Endodermal cell (in vitro differentiated cells): ENCODE measurements at places on chromosomes 11 and 22. TPM values are rescaled to one million over a fixed set of nuclear protein-coding genes. Genes with fewer than 3 reads are reported as not detected.

The RFPL2 gene
- 1.8 to 2.9 TPM (median 2.1 TPM) in 3 replicates for total RNA-seq

The RIN1 gene
- 1.4 to 2.2 TPM (median 1.5 TPM) in 3 replicates for total RNA-seq

The OR51E2 gene
- not detected in 3 replicates for total RNA-seq

The OVCH2 gene
- 8.2 to 16.0 TPM (median 9.2 TPM) in 3 replicates for total RNA-seq

DNA sequence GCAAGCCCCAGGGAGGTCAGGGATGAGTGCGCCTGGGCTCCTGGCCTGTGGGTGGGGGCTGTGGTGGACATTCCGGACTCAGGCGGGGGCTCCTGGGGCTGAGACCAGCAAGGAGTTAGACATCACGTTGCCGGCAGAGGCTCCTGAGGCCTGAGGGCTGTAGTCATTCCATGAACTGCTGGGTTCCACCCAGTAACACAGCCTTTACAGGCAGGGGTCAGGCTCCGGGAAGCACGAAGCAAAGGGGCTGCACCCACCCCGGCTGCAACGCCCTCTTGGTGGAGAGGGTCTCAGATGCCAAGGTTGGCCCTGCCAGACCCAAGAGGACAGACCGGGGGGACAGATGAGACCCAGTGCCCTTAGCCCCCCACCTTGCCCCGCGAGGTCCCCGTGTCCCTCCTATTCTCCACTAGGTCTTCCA is 9.0 kb downstream of the TNNT3 start:
- H3K27me3 ChIP-seq: no peaks in the 10 kb centered on the region
- no peaks in the 10 kb centered on the region for H3K36me3 ChIP-seq
- no peak for DNase-seq
- no peak overlapping the region for H3K27ac ChIP-seq

DNA sequence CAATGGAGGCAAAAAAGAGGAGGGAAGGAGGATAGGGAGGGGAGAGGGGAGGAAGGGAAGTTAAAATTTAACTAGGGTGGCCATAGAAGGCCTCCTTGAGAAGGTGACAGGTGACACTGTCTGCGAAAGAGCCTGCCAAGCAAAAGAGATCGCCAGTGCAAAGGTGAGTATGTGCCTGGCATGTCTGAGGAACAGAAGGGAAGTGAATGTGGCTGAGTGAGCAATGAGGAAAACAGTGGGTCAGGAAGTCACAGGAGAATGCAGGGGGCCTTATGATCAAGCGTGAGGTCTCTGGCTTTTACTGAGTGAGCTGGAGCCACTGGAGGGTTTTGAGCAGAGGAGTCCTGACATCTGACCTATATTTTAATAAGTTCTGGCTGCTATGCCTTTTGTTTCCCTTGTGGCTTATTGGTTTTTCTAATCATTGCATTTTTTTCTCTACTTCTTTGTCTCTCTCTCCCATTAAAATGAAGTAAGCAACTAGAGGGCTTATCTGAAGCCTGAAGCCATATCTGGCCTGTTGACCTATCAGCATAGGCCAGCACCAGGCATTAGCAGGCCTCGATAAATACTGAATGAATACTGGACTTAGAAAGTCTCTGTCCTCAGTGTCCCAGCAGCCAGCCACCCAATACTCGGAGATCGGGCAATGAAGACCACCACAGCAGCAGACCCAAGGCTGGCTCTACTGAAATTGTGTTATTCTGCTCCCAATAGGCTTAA is 5.6 kb downstream of the AP1B1 start:
- H3K27me3 ChIP-seq: no peaks in the 10 kb centered on the region
- H3K36me3 ChIP-seq: peaks cover 36% of the 10 kb centered on the region
- H3K4me3 ChIP-seq: peak overlapping the region; percentile 64
- H3K4me1 ChIP-seq: peaks cover 15% of the 10 kb centered on the region
- DNase-seq: no peak
- H3K27ac ChIP-seq: no peak overlapping the region

DNA sequence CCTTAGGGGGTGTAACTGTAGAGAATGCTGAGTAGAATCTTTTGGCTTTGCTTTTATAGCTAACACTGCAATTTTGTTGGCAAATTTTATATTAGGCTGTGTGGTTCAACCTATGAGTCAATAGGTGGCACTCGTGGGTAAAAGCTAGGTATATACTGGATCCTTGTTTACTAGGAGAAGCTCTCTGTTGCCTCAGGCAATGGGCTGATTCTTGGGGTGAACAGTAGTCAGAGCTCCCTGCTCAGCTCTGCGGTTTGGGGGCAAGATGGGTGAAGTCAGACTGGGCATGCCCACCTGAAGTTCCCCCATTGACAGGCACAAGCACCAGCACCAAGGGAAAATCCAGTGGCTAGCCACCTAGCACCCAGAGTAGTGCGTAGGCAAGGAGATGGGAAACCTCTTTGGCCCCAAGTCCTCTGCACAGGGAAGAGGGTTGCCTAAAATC is 238.7 kb downstream of the FAM181B start:
- H3K4me3 ChIP-seq: no peak overlapping the region
- H3K27ac ChIP-seq: no peak overlapping the region
- no peaks in the 10 kb centered on the region for H3K27me3 ChIP-seq
- H3K36me3 ChIP-seq: no peaks in the 10 kb centered on the region
- DNase-seq: peak; percentile 55

GRCh38 chr22:37340331-37341262 is 58.3 kb downstream of the CYTH4 start:
- peaks cover 17% of the 10 kb centered on the region for H3K27me3 ChIP-seq
- no peaks in the 10 kb centered on the region for H3K4me1 ChIP-seq

DNA sequence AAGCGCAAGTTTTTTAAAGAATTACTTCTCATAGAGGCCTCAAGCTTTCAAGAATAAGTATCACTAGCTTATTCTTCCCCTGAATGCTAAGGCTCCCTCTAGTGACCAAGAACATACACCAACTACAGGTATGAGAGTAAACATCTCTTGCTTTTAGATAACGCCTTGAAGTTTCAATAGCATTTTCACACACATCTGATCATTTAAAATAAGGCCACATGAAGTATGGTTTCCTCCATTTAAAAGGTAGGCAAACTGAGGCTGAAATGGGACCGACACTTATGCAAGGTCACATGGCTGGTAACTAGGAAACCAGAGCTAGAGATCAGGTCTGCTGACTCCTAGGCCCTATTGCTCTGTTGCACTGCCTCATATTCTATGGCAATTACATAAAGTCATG is 66.5 kb downstream of the CCDC34 start:
- H3K4me1 ChIP-seq: peaks cover 13% of the 10 kb centered on the region
- no peaks in the 10 kb centered on the region for H3K27me3 ChIP-seq
- H3K27ac ChIP-seq: no peak overlapping the region
- H3K36me3 ChIP-seq: no peaks in the 10 kb centered on the region
- no peak for DNase-seq

DNA sequence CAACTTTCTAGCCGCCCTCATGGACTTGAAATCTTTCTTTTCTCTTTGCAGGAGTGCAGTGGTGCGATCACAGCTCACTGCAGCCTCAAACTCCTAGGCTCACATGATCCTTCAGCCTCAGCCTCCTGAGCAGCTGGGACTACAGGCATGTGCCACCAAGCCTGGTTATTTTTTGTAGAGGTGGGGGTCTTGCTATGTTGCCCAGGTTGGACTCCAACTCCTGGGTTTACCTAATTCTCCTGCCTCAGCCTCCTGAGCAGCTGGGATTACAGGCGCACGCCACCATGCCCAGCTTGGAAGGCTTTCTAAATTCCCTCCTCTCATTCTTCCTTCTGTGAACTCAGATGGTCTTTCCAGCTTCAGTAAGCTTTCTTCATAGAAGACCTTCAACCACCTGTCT is 4.7 kb upstream of the APOA1 start:
- no peaks in the 10 kb centered on the region for H3K27me3 ChIP-seq
- peaks cover 23% of the 10 kb centered on the region for H3K4me1 ChIP-seq
- DNase-seq: no peak
- no peak overlapping the region for H3K27ac ChIP-seq
- H3K4me3 ChIP-seq: no peak overlapping the region

DNA sequence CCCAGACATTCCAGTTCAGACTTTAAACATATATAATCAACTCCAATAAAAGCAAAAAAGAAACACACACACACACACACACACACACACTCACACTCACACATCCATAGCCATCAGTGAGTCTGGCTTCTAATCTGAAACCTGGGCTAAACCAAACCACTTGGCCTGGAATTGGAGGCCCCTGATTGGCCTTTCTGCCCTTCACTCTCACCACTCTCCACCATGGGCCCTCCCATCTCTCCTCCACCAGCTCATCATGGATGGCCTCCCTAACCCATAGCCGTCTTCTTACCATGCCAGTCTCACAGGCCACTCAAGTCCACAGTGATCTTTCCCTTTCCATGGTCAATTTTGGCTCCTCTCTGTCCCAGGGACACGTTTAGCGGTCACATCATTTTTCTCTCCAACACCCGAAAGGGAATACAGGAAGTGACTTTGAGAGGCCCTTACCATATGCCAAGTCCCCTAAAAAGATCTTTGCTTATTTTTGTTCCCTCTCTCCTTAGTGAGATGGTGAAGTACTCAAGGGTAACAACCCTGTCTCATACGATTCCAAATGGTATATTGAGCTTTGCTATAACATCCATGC is 66.6 kb downstream of the ENDOD1 start:
- H3K27me3 ChIP-seq: no peaks in the 10 kb centered on the region
- peak; percentile 61 for DNase-seq
- no peaks in the 10 kb centered on the region for H3K4me1 ChIP-seq
- H3K27ac ChIP-seq: no peak overlapping the region
- H3K4me3 ChIP-seq: no peak overlapping the region

DNA sequence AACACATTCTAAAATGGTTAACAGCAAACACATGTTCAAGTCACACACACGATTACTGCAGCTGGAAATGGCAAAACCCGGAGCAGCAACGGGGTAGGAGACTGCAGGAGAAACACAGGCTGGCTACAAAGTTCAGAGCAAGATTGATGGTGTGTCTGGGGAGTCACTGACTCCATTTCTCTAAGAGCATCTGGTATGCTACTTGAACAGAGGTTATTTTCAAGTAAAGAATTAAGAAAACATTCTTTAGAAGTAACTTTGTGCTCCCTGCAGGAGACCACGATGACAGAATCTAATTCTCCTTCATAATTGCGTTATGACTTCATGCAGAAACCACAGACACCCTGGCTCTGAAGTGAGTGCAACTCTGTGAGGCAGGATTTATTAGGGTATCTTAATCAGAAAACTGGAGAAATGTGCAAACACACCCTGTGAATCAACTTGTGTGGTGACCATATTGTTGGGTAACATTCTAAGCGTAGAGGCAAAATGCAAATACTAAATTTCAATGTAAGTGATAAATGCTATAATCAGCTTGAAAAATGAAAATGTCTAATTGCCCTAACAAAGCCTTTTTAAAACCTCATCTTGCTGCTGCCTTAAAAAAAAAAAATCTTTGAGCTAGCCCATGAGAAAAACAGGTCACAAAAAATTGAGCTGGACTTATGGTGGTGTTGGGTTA is 303.0 kb downstream of the CADM1 start:
- no peak for DNase-seq
- no peak overlapping the region for H3K4me3 ChIP-seq
- H3K27ac ChIP-seq: no peak overlapping the region
- no peaks in the 10 kb centered on the region for H3K4me1 ChIP-seq

- H3K4me3 ChIP-seq: no peak overlapping the region
- no peaks in the 10 kb centered on the region for H3K4me1 ChIP-seq
- no peak for DNase-seq
- no peaks in the 10 kb centered on the region for H3K27me3 ChIP-seq
- no peak overlapping the region for H3K27ac ChIP-seq
Observed at GRCh38 chr22:43967069-43967468, 11.8 kb downstream of the SAMM50 start.

DNA sequence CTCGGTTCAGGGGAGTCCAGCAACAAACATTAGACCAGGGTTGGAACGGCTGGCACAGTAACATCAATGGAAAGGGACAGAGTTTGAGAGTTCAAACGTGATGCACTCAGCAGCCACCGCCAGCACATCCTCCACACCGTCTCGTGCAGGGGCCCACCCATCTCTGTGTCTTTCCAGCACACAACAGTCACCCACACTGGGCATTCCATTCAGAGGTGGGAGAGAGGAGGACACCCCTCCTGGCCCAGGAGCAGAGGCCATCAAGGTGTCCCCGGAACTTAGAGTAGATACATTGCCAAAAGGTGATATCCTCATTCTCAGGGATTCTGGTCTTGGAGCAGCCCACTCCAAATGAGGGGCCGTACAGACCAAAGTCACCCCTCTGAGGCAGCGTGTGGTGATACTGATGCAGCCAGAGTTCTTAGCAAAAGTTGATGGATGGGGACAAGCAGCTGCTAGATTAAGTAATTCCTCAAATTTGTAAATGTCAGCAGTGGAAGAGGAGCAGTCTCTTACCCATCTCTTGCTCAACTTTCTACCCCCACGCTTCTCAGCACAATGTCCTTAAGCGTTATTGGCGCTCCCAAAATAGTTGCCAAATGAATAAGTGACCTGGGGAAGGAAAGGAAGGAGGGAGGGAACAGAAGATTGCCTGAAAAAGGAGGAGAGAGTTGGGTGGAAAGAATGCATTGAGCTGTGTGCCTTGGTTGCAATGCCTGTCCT is 5.5 kb downstream of the SNAP29 start:
- no peak overlapping the region for H3K27ac ChIP-seq
- H3K4me3 ChIP-seq: no peak overlapping the region
- H3K27me3 ChIP-seq: no peaks in the 10 kb centered on the region
- H3K4me1 ChIP-seq: no peaks in the 10 kb centered on the region
- DNase-seq: no peak

- H3K27me3 ChIP-seq: no peaks in the 10 kb centered on the region
- H3K4me3 ChIP-seq: no peak overlapping the region
- no peaks in the 10 kb centered on the region for H3K36me3 ChIP-seq
- no peaks in the 10 kb centered on the region for H3K4me1 ChIP-seq
- no peak for DNase-seq
Observed at GRCh38 chr11:14446701-14447169, 52.9 kb downstream of the COPB1 start.

GRCh38 chr22:23315341-23315917 is 135.1 kb downstream of the BCR start:
- no peak overlapping the region for H3K27ac ChIP-seq
- DNase-seq: peak; percentile 94
- H3K4me1 ChIP-seq: no peaks in the 10 kb centered on the region
- H3K4me3 ChIP-seq: no peak overlapping the region
- H3K36me3 ChIP-seq: peaks cover 5% of the 10 kb centered on the region
- no peaks in the 10 kb centered on the region for H3K27me3 ChIP-seq

DNA sequence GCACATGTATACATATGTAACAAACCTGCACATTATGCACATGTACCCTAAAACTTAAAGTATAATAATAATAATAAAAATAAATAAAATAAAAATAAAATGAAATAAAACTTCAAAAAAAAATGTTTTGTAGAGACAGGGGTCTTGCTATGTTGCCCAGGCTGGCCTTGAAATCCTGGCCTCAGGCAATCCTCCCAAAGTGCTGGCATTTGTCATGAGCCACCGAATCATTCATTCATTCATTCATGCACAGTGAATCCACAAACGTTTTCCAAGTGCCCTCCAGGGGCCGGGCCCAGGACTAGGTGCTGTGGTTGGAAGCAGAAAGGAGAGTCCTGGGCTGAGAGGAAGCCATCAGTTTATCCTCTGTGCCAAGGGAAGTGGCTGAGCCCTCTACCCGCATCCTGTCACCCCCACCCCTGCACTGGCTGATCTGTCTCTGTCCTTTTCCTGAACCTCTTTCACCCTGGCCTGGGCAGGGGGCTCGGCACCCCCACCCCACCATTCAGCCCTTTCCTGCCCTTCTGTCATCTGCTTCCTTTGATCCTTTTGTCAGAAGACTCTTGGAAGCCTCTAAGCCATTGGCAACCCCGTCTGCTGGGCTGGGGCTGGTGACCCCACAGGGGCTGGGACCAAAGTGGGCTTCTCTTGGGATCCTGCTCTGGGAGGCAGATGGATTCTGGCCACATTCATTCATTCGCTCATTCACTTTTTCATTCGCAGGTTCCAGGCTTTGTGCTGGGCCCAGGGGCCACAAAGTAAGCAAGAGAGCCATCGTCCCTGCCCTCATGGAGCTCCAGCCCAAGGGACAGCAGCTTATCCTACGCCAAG is 84.3 kb downstream of the IGLL1 start:
- DNase-seq: no peak
- H3K27ac ChIP-seq: no peak overlapping the region
- no peaks in the 10 kb centered on the region for H3K4me1 ChIP-seq
- H3K4me3 ChIP-seq: no peak overlapping the region
- H3K27me3 ChIP-seq: no peaks in the 10 kb centered on the region
